T follicular helper cell (primary cell): ENCODE measurements at places on chromosomes 13 and 19.

GRCh38 chr13:51612867-51613266, 28.6 kb downstream of the WDFY2 start:
- no peak for DNase-seq

DNA sequence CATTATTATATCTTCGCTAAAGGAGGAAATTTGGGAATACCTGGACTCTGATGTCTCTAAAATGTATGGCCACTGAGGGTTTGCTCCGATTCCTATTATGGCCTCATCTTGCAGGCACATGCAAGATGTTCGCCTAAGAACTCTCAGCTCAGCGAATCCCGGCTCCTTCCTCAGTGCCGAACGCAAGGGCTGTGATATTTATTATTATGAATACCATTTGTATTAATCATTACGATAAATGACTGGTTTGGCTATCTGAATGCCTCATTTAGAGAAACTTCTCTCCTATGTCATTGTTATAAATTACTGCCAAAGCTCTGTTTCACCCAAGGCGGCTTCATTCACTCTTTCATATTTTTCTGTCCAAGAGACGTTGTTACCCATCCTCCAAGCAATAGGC, 369.7 kb upstream of the TSHZ3 start:
- DNase-seq = no peak

DNA sequence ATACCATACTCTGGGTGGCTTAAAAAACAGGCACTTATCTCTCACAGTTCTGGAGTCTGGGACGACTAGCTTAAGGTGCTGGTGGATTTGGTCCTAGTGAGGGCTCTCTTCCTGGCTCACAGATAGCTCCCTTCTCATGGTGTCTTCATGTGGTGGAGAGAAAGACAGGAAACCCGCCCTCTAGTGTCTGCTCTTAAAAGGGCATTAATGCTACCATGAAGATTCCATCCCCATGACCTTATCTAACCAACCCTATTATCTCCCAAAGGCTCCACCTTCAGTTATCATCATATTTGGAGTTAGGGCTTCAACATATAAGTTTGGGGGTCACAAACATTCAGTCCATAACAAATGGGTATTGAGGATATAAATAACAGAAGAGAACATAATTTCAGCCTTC, 139.4 kb downstream of the HS6ST3 start:
- no peak for DNase-seq

GRCh38 chr19:15675560-15675959, 2.7 kb downstream of the CYP4F12 start:
- no peak for DNase-seq

DNA sequence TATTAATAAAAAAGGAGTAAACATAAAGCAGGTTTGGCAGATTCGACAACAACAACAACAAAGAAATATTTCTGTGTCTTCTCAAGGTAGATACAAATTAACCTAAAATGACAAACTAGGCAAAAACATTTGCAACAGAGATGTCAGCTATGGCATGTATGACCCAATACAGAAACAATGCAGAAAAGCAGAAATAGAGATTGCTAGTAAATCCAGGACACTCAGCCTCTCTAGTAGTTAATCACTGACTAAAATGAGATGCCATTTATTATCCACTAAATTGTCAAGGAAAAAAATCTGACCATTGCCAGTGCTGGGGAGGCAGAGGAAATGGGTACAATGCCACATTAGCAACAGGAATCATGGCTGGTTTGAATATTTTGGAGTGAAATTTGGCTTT, 250.5 kb downstream of the TEX29 start:
- no peak for DNase-seq

DNA sequence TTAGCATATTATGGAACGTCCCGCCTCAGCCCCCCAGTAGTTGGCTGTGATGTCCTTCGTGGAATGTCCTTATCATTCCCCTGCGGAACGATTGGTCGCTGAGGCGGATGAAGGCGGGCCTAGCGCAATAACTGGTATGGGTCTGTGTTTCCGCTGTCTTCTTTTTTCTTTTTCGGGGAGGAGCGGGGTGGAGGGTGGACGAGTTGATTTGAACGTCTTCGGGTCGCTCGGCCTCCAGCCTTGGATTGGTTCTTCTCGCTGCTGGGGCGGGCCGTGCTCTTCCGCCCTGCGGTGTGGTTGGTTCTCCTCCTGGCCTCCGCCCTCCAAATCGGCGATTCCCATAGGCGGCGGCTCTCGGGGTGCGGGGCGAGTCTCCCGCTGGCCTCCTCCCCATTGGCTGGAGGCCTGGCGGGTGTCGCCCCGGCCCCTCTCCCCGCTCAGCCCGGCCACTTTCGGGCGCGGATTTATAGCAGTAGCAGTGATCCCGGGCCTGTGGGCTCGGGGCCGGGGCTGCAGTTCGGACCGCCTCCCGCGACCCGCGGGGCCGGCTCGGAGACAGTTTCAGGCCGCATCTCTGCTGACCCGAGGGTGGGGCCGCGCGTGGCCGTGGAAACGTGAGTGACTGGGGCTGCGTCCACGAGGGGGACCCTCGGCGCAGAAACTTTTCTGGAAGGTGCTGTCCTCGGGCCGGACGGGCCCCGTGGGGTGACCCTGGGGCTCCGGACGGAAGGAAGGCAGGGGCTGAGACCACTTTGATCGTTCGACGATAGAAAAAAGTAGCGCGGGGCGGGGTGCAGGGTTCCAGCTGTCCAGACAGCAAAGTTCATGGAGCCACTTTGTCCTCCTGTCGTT, 2.1 kb downstream of the ING1 start:
- DNase-seq = peak; percentile 94

DNA sequence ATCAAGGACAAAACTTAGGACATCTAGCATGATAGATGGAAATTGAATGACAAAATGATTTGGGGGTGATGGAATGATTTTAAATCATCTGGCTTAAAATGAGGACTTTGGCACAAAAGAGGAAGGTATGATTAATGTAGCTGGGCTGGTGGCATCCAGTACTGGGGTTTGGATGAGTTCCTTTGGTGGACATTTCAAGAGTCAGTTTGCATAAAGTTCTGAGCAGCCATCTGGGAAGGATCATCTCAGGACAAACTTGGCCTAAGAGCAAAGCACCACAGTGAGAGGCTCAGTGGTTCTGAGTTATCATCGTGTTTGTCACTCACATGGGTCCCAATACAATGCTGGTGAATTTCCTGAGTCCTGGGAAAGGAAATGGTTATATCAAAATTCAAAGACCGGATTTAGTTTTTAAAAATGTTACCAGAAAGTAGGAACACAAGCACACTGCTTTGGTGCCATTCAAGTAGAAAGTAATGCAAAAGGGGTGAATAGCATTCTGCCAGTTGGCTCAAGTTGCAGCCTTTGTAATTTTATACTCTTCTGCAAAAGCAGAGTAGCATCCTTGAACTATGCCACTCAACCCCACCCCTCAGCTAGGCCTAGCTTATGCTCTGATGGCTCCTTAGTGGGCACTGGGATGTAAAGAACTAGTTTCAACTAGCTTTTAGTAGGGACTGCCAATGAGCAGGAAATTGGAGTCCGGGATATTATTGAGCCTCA, 219.0 kb downstream of the COG6 start:
- DNase-seq = no peak

DNA sequence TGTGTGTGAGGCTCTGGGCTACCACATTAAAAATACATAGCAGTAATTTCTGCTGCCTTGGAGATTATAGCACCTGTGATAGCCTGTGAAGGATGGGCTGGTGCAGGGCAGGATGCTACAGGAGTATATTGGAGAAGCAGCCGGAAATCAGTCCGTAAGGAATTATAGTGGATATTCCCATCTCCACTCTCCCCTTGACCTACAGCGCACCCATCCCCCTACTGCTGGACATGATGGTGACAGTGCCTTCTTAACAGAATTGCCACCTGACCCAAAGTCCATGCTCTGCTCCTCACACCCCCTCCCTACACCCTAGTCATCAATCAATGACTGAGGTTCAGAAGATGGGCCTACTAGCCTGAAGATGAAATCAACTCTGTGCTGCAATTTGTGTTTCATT, 376.0 kb downstream of the GPC5 start:
- no peak for DNase-seq

DNA sequence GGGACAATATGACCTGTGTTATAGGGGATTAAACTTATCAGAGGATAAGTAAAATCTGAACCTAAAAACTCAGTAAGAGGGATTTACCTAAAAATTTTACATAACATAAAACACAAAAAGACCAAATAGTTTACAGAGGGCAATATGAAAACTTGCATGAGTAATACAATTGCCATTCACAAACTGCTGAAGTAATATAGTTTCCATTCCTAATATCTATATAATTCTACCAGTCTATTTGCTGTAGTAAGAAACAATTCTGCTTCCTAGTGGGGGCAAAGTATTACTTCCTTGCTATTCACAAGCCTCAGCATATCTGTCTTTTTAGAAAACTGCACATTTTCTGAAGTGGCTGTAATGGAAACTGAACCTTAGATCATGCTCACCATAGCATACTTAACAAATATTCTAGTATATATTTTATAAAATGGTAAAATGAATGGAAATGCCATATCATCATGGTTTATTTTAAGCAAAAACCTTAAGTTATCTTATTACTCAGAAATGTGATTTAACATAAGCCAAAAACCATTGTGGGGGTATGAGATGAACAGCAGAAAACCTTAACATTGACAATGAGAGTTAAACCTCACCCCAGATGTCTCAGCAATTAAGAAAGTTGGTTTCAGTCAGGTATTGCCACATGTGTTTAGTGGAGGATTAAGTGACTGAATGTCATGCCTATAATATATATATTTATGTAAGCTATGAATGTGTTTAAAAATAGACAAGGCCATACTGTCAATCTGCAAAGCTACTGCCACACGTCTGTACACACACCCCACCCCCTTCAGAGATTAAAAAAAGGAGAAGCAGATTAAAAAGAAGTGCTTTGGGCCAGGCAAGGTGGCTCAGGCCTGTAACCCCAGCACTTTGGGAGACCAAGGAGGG, 136.8 kb downstream of the MIPEP start:
- no peak for DNase-seq

GRCh38 chr13:46170687-46171086, 11.3 kb downstream of the LCP1 start:
- DNase-seq = peak; percentile 33

- no peak for DNase-seq
Measured at GRCh38 chr13:106529415-106530170, 5.9 kb downstream of the EFNB2 start.

DNA sequence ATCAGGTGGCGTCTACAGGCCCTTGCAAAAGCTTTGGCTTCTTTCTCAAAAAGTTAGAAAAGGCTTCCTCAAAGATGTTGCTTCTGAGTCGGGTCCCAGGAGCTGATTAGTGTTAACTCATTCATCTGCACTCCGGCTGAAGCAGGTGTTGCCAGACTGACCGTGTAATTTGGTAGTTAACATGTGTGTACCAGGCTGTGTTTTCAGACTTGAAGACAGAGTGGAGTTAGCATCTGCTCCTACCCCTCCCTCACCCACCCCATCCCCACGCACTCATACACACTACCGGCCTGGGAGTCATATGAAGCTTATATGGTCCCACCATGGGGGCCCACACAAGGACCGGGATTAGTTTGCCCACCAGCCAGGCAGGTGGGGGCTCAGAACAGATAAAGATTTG, 111.5 kb downstream of the DNAJC15 start:
- no peak for DNase-seq

GRCh38 chr19:19115954-19116353, 22.3 kb downstream of the TMEM161A start:
- DNase-seq = peak; percentile 15

DNA sequence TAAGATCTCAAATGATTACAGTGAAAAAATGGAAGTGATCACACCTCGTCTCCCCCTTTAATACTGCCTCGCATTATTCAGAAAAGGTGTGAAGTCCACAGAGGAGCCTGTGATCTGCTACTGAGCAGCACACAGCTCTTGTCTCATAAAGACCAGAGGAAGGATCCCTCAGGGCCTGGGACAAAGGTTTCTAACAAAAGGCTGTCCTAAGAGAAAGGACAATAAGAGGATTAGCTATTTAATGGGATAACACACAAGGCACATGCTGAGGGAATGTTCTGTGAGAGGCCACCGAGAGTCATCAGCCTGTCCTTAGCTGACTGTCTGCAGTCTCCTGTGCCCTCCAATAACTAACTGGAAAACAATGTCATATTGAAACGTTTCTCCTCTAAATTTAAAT, 26.7 kb downstream of the EBPL start:
- DNase-seq = no peak

- DNase-seq = no peak
Measured at GRCh38 chr13:31878955-31879354, 139.6 kb downstream of the RXFP2 start.

DNA sequence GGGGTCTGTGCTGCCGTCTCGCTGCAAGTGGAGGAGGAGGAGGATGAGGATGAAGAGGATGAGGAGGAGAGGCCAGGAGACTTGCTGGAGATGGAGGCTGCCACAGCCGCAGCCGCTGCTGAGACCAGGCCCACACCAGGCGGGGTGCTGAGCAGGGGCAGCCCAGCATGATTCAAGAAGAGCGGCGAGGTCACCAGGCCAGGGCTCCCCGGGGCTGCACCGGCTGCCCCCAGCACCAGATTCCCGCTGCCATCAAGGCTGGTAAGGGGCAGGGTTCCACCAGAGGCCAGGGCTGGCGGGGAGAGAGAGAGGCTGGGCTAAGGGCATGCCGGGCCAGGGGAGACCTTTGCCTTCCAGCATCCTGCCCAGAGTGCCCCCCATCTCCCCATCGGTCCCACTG, 15.3 kb downstream of the ZNF574 start:
- DNase-seq = no peak

DNA sequence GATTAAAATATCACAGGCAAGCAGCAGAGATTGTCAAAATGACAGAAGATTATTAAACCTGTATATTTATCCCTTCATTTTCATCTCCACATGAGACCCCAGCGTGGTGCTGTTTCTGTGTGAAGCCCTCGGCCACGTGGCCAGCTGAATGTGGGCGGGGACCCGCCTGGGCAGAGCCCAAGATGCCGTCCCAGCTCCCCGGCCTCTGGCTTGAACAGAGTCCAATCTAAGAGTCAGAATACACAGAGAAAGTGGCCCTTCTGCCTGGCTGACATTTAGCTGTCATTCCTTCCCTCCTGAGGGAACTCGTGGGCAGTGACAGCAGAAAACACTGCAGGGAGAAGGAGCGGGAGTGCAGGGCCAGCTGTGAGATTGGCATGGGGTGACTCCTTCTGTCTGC, 34.9 kb upstream of the UQCRFS1 start:
- DNase-seq = no peak

DNA sequence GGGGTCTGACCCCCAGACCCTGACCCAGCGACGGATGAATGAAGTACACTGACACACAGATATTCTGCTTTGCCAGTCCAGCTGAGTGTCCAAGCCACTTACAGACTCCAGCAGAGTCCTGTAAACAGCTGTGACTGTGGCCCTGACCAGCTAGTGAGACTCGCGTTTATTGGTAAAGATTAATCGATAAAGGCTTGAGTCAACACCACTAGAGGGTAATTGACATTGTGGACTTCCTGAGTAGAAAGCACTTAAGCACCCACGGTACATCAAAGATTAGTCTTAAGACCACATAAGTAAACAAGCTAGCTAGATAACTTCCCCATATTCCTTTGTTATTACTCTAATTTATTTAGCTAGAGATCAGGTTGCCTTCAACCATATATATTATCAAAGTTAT, 146.0 kb downstream of the OXGR1 start:
- no peak for DNase-seq
